ENCODE measurements at places on chromosomes 2 and 18.

DNA sequence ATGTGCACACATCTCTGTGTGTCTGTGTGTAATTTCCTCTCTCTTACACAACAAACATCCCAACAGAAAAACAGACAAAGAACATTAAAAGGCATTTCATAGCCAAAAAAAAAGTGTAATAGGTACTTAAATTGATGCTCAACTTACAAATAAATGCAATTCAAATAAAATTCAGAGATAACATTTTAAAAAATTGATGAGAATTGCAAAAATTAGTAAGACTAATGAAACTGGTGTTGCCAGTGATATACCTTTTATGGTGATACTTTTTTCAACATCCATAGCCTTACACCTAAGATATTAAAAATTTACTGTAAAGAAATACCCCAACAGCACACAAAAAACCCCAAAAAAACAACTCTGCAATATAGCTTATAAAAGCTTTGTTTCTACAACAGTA lies 76.0 kb downstream of the SS18 start:
- DNase-seq, result no peak

DNA sequence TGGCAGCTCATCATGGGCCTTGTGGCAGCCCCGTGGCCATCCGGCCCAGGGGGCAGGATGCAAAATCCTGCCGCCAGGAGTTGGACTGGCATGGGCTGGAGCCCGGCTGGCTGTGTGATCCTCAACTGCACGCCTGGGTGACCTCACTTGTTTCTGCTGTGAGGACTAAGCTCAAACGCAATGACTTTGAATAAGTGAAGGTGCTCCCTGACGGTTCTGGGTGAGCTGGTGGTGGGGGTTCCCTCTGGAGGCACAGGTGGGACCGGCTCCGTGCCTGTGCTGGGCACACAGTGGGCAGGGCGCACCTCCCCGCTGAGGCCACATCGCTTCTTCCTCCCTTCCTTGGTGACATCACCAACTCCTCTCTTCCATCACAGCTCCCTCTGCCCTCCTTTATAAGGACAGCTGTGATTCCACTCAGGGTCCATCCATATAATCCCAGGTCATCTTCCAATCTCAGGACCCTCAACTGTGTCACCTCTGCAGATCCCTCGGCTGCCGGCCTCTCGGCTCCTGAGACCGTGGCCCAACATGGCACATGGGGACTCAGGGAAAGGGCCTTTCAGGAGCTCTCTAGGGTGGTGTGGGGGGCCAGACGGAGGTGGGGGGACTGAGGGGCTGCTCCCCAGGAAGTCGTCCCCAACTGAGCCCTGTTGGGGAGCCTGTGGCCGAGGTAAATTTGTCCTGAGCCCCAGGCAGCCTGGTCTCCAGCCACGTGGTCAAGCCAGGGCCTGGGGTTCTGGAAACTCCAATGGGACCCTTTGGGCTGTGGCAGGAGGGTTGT lies 75.5 kb upstream of the ODC1 start:
- no peak for DNase-seq

DNA sequence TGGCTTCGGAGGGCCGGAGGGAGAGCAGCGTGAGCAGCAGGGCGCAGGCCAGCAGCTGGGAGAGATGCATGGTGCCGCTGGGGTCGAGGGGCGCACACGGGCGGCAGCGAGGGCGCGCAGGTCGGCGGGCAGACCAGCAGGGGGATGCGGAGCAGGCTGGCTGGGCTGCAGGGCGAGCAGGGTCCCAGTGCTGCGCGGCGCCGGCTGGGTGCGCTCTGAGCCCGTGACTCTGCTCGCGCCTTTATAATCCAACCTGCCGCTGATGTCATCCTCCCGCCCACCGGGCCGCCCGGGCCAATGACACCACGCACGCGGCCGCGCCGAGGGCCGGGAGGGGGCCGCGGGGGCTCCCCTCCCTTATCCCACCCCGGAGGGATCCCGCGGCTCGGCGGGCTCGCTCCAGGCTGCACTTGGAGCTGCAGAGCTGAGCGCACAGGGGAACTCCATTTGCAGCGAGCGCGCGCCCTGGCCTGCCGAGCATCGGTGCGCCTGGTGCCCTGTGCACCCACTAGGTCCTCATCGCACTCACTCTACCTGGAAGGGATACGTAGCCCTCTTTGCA lies at the start of gene NPPC:
NPPC (minus strand) TSS at position 217 of the 562 bp plus-strand sequence; CDS start at position 70, 147 bp downstream.
- DNase-seq, result peak; percentile 24

DNA sequence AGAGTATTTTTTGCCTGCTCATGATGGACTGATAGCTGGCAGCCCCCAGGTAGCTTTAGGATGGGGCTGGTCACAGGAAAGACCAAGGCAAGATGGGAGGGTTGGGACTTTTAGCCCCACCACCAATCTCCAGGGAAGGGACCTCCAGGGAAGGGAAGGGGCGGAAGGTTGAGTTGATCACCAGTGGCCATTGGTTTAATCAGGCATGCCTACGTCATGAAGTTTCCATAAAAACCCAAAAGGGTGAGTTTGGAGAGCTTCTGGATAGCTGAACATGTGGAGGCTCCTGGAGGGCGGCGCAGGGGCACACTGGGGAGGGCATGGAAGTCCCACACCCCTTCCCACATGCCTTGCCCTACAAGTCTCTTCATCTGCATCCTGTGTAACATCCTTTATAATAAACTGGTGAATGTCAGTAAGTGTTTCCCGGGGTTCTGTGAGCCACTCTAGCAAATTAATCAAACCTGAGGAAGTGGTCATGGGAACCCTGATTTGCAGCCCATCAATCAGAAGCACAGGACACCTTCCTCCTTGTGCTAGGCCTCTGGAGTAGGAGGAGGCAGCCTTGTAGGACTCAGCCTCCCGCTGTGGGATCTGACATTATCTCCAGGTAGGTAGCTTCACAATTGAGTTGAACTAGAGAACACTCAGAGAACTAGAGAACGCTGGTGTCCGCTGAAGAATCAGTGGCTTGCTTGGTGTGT lies 30.3 kb downstream of the RAB31 start:
- no peak for DNase-seq

DNA sequence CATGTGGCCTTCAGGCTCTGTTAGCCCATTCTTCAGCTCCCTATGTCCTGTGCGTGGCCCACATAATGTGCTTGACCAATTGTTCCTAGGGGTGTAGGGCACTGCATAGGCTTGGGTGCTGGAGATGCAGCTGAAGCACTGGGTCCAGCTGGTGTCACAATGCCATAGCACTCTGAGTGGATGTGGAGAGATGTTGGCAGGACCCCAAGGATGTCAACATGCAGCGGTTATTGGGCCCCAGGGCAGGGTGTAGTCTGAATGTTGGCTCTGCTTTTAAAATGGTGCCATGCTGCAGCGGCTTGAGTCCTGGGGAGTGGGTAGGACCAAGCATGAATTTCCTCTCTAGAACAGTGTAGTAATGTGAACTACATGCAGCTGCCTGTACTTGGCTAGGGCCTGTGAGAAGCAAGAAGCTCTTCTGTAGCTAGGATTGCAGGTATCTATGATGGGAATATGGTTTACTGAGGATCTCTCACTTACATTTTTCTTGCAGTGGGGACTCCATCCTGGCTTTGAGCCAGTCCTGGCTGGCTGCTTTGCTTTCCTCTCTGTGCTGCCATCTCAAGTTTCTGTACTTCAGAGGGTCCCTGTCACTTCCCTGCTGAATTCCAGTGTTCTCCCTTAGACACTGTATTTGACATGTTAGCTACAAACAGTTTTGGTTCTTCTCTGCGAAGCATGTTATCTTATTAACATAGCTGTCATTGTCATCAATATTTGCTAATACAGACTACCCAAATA lies 148.4 kb downstream of the CSRNP3 start:
- no peak for DNase-seq

GRCh38 chr2:28322051-28322450 lies 70.6 kb upstream of the FOSL2 start:
- no peak for DNase-seq

DNA sequence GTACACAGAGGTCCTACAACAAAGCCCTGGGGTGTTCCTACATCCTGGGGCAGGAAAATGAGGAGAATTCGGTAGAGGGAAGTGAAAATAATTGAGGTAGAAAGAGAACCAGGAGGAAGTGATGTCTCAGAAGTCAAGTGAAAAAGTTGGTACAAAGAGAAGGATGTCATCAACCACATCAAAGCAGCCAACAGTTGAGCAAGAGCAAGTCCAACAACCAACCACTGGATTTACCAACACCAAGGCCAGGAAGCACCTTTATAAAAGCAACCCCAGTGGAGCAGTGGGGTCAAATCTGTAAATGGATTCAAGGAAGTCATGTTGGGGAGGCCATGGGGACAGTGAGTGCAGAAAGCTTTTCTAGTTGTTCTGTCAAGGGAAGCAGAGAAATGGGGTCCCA lies 360.4 kb downstream of the ZNF516 start:
- no peak for DNase-seq

DNA sequence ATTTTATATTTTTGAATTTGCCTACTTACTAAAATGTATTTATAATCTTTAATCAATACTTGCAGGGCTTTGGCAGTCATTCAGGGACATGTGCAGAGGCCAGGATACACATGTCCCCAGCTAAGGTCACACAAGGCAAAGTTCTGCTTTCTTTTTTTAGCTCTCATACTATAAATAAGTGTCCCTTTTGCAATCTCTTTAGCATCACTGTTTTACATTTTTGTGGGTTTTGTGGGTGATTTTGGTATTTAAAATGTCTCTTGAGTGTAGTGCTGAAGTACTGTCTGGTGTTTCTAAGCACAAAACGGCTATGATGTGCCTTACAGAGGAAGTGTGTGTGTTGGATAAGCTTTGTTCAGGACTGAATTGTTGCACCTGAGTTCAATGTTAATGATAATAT lies 309.0 kb upstream of the GULP1 start:
- no peak for DNase-seq

DNA sequence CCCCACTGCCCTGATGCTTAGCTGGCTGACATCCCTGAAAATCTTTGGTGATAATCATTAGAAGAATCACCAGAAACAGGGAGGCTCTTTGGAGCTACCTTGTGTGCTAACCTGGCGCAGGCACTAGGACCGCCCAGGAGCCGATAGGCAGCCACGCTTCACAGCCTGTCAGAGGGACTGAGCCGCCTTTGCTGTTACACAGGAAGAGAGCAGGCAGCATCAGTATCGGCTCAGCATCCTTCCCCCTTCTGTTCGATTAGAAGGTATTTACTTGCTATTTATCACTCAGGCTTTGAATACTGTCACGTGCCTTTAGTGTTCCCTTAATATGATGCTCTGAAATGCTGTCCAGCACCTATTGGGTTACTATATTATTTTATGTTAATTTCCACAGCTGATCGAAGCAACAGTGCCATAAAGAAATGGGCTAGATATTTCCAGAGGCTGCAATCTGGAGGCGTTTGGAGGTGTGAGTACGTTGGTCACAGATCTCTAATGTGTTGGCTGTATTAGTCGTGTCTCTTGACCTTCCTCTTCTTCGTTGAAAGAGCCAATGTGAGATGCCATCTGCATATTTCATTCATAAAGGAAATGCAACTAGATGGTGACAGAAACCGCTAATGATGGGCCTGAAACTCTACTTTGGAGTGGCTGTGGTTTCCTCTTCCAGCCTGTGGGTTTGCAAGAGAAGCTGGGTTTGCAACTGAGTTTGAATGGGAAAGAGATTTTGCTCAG lies 110.4 kb upstream of the RAB27B start:
- DNase-seq, result no peak

DNA sequence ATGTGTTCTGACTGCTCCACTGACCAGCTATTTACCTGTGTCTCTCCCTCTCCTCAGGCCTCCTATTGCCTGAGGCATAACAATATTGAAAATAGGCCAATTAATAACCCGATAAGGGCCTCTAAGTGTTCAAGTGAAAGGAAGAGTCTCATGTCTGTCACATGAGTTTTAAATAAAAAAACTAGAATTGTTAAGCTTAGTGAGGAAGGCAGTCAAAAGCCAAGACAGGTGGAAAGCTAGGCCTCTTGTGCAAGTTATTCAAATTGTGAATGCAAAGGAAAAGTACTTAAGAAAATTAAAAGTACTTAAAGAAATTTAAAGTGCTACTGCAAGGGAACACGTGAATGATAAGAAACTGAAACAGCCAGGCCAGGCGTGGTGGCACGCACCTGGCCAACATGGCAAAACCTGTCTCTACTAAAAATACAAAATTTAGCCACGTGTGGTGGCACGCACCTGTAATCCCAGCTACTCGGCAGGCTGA lies 44.9 kb upstream of the TAF4B start:
- DNase-seq, result no peak

DNA sequence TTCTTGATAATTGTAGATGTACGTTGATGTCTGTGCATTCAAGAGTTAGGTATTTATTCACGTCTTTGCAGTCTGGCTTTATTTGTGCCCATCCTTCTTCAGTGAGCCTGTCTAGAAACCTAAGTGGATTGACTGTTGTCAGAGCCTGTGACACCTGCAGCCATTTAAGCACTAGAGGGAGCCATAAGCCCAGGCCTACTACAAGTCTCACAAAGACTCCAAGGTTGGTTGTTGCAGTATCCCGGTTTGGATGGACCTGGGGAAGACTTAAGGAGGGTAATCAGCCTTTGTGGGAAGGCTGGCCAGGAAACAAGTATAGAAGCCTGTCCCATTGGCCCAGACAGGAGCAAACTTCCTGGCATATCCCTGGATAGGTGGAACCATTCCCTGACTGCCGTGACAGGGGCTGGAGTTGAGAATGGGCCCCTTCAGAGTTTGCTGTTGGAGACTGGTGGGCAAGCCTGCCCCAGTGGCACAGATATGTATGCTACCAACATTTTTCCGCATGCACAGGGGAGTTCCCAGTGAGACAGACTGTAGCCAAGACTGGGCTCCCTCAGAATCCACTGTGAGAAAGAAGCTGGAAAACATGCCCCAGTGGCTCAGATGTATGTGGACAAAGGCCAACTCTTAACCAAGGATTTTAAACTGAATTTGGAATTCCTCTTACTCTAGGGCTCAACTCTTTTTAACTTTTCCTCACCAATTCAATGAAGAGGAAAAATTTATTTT lies 9.3 kb upstream of the LRRC30 start:
- no peak for DNase-seq

DNA sequence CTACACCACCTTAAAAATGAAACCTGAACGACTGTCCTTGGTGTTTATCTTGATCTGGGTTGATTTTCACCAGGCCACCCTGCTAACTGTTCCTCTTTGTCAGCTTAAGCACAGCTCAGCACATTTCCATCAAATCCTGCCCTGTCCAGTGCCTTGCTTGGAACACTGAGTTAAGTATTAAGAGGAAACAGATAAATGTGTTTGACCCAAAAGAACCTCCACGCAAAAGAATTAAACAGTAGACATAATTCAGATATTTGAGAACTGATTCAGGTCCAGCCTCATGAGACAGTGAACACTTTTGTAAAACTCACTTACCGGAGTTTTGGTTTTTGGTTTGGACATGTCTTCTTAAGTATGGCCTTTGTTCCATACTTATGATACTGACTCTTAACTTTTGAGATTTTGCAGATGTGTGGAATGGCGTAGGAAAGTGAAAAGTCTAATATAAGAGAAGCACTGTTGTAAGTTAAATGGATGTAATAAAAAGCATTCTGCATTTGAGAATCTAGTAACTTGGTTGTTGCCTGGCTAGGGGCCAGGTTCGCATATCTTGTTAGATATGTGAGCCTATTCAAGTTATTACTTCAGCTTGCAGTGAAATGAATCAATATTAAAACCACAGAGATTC lies 88.9 kb upstream of the SERPINE2 start:
- DNase-seq, result no peak

GRCh38 chr18:56651771-56652092 lies 573 bp downstream of the WDR7 start:
- no peak for DNase-seq

Data from NCI-H1417 treated with DMSO at 0.1 percent for 48 hours (cell line).